ENCODE measurements at places on chromosomes 1 and 21. TPM values are rescaled to one million over a fixed set of nuclear protein-coding genes. Genes with fewer than 3 reads are reported as not detected.

Gene IQGAP3
- polyA plus RNA-seq, result 6.3 TPM

GRCh38 chr1:11142618-11143391 is 43.1 kb upstream of the EXOSC10 start:
- DNase-seq, result no peak

Gene HSPG2
- polyA plus RNA-seq, result 9.7 TPM

Gene SAMD11
- 1.6 TPM for polyA plus RNA-seq

DNA sequence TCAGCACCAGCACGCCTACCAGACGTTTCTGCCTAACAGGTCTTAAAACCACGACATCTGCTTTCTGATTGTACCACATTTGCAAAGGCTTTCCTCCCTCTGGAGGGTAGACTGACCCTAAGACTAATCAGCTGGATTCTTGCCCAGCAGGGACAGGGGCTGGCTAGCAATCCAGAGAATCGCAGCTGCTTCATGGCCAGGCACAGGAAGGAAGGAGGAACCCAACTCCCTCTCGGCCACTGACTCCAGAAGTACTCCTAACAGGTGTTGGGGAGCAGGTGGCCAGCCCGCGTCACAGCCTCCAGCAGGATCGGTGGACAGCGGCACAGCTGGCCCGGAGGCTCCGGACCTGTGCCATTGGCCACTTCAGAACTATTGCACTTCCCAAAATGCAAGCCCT is 180.8 kb downstream of the NPHP4 start:
- DNase-seq, result no peak

Gene ZBTB8OS
- polyA plus RNA-seq, result 89.1 TPM

DNA sequence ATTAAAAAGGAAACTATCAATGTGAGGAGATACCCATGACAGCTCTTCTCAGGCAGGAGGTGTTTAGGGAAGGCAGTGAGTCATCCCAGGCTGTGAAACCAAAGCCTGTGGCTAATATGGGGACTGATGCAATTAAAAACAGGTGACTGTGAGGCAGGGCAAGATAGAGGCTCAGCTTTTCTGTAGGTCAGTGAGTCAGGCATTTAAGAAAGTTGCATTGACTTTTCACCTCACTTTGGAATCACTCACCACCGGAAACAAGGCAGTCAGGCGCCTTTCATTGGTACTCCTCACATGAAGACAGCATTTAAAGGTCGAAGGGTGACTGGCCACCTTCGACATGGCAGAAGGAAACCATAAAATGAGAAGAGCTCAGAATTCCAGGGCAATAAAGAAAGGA is 54.5 kb downstream of the PAPPA2 start:
- DNase-seq, result no peak

Gene ZNF669
- 7.4 TPM for polyA plus RNA-seq

DNA sequence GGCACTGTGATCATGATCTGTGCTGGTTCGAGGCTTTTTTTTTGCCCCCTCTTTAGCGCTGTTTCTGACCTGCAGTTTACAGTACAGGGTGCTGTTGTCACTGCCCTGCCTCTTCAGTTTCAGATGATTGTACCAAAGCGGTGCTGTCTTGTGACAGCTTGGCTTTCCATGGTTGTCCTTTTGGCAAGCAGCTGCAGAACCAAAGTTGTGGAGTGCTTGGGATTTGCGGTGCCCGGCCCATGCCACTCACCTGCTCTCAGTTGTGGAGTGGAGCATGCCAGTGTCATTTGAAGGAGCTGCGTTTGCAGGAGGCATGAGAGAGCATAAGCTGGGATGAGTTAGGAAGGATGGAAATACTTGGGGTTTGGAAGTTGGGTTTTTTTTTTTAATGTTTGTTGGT is 48.4 kb downstream of the DOP1B start:
- no peak for DNase-seq

DNA sequence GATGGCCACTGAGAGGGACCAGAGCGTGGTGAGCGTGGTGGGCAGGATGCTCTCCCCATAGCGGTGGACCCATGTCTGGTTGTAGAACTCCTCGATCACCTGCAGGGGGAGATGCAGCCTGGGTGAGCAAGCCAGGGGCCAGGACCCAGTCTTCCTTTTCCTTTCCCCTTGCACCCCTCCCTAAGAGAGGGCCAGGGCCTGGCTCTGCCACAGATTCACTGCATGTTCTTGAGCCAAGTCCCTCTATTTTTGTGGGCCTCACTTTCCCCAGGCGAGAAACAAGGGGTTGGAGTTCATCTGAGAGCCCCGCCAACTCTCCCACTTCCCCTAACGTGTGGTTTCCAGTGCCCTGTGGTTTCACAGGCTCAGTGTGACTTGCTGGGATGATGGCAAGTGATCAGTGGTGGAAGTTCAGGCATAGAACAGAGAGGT is 27.5 kb downstream of the SLC2A1 start:
- DNase-seq, result no peak

- DNase-seq, result no peak
Observed at GRCh38 chr1:115052454-115053083, 22.9 kb downstream of the TSHB start.

- no peak for DNase-seq
Observed at GRCh38 chr1:213425376-213426030, 374.5 kb downstream of the RPS6KC1 start.

GRCh38 chr1:1441002-1441888 is 5.8 kb downstream of the VWA1 start:
- DNase-seq, result no peak

Data from AG04450 (cell line).